Uterus (tissue), 4 donors: ENCODE measurements at places on chromosomes 4 and X.

GRCh38 chr4:172515266-172515879 lies 653.2 kb upstream of the GALNT7 start:
- H3K4me3 ChIP-seq, result no peak overlapping the region
- no peak for DNase-seq
- no peak overlapping the region for H3K27ac ChIP-seq
- H3K4me1 ChIP-seq, result no peaks in the 10 kb centered on the region

DNA sequence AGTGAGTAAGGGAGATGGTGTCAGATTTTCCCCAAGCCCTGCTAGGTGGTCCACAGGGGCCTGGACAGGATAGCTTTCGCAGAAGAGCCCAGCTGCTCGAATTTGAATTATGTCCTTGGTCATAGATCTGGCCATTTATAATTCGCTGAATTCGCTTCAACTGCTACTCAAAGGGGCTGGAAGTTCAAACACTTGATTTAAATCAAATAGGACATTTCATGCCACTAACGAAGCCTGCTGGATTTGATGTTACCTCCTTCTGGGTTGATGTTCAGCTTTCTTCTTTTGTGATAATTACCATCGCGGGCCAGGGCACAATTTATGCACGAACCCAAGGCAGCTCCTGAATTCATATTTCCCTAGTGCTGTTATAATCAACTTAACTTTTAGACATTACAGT lies 67.0 kb downstream of the CLCN4 start:
- no peaks in the 10 kb centered on the region for H3K27me3 ChIP-seq
- no peaks in the 10 kb centered on the region for H3K4me1 ChIP-seq
- H3K36me3 ChIP-seq, result no peaks in the 10 kb centered on the region
- H3K4me3 ChIP-seq, result no peak overlapping the region
- H3K27ac ChIP-seq, result no peak overlapping the region
- DNase-seq, result no peak

DNA sequence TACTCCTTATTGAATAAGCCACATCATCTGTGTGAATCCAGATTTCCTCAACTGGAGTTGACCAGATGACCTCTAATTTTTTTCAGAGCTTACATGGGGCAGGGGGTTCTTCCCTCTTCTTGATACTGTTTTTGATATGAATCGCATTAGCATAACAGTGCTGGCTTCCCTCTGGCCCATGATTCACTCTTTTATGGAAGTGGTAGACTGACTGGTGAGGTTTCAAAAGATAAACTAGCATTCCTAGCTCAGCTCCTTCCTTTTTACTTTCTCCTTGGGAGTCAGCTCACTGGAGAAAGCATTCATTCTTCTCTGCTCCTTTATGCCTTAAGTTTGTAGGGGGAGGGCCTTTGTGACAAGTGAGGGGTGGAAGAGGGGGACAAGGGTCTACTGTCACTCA lies 161.0 kb upstream of the FGF13 start:
- no peaks in the 10 kb centered on the region for H3K27me3 ChIP-seq
- no peak for DNase-seq
- H3K36me3 ChIP-seq, result no peaks in the 10 kb centered on the region
- no peak overlapping the region for H3K27ac ChIP-seq

GRCh38 chr4:175405961-175406360 lies 406.1 kb downstream of the GPM6A start:
- H3K27ac ChIP-seq, result peak overlapping the region; percentile 13
- no peaks in the 10 kb centered on the region for H3K4me1 ChIP-seq
- no peak overlapping the region for H3K4me3 ChIP-seq
- DNase-seq, result no peak
- no peaks in the 10 kb centered on the region for H3K36me3 ChIP-seq

- H3K27ac ChIP-seq, result no peak overlapping the region
- H3K36me3 ChIP-seq, result no peaks in the 10 kb centered on the region
- no peak for DNase-seq
- no peak overlapping the region for H3K4me3 ChIP-seq
Observed at GRCh38 chr4:33255507-33255906, 2535.3 kb downstream of the PCDH7 start.

DNA sequence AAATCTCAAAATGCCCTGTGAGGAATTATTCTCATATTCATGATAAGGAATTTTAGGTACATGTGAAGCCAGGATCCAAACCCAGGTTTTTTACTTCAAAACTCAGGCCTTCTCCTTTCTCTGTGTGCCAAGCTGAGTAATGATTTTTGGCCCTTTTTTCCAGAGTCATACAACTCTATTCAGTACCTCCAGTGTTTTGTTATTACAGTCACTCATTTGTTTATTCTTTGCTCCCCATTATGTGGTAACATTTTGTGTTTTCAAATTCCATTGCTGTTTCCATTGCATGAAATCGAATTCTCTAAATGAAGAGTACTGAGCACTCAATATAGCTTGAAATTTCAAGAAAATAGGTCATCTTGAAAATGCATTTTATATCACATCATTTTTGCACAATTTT lies 315.4 kb downstream of the NR3C2 start:
- H3K27me3 ChIP-seq, result no peaks in the 10 kb centered on the region
- H3K36me3 ChIP-seq, result no peaks in the 10 kb centered on the region
- no peak for DNase-seq
- H3K27ac ChIP-seq, result no peak overlapping the region
- H3K4me3 ChIP-seq, result no peak overlapping the region

GRCh38 chr4:76498550-76498949 lies 63.5 kb downstream of the SHROOM3 start:
- no peaks in the 10 kb centered on the region for H3K36me3 ChIP-seq
- DNase-seq, result no peak
- no peak overlapping the region for H3K27ac ChIP-seq

- no peaks in the 10 kb centered on the region for H3K4me1 ChIP-seq
- no peak for DNase-seq
- H3K36me3 ChIP-seq, result no peaks in the 10 kb centered on the region
- no peaks in the 10 kb centered on the region for H3K27me3 ChIP-seq
- no peak overlapping the region for H3K27ac ChIP-seq
Observed at GRCh38 chr4:181517491-181517890, 725.7 kb upstream of the TENM3 start.

- no peak for DNase-seq
- H3K4me1 ChIP-seq, result no peaks in the 10 kb centered on the region
- no peaks in the 10 kb centered on the region for H3K27me3 ChIP-seq
- H3K36me3 ChIP-seq, result no peaks in the 10 kb centered on the region
- peak overlapping the region; percentile 23 for H3K4me3 ChIP-seq
Observed at GRCh38 chr4:184096561-184097240, 121.0 kb downstream of the ENPP6 start.

DNA sequence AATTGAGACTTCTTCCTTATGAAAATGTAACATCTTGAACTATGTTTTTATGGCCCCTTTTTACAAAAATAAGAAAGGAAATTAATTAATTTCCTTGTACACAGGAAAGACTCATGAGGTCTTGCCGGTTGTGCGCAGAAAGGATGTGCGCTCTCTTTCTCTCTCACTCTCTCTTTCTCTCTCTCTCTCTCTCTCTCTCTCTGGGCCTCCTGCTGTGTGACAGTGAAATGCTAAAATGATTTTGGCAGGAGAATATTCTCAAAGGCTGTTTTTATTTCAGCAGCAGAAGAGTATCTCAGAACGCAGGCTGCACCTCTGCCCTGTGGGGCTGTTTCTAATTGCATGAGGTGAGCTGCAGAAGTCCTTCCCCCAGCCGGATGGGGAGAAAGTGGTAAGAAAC lies 349.0 kb downstream of the MID1IP1 start:
- DNase-seq, result no peak
- H3K27me3 ChIP-seq, result no peaks in the 10 kb centered on the region
- H3K4me1 ChIP-seq, result no peaks in the 10 kb centered on the region

GRCh38 chrX:155169881-155170280 lies 46.4 kb upstream of the VBP1 start:
- H3K36me3 ChIP-seq, result no peaks in the 10 kb centered on the region
- H3K27ac ChIP-seq, result no peak overlapping the region
- no peaks in the 10 kb centered on the region for H3K4me1 ChIP-seq
- no peaks in the 10 kb centered on the region for H3K27me3 ChIP-seq
- no peak overlapping the region for H3K4me3 ChIP-seq
- DNase-seq, result no peak

DNA sequence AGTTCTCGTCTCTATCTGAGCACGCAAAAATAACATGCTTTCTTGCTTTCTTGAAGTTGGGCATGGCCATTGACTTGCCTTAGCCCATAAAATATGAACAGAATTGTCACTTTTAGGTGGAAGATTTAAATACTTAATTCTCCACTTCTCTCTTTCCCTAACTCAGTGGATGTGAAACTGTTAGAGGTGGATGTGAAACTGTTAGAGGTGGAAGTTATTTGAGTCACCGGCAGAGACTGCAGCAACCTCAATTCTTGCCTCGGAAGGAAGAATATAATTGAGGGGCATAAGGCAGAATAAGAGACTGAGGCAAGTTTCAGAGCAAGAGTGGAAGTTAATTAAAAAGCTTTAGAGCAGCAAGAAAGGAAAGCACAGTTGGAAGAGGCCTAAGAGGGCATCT lies 2.8 kb upstream of the PARM1 start:
- no peak for DNase-seq
- no peaks in the 10 kb centered on the region for H3K27me3 ChIP-seq

GRCh38 chr4:116005037-116005805 lies 891.8 kb upstream of the NDST4 start:
- H3K27me3 ChIP-seq, result no peaks in the 10 kb centered on the region
- no peaks in the 10 kb centered on the region for H3K36me3 ChIP-seq
- H3K27ac ChIP-seq, result no peak overlapping the region
- no peak for DNase-seq

DNA sequence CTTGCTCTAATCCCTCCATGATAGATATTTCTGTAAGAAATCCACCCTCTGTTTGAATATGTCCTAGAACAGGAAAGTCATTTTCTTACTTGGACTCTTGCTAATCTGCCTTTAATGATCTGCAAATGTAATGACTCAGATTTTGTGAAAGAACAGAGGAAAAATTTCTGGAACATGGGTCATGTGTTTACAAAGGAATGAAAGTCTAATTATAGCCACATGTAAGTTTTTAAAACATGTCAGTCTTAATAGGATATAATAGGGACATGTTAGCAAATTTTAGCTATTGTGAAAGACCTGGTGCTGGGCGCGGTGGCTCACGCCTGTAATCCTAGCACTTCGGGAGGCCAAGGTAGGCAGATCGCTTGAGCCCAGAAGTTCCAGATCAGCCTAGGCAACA lies 47.6 kb downstream of the GRK4 start:
- no peaks in the 10 kb centered on the region for H3K27me3 ChIP-seq
- no peaks in the 10 kb centered on the region for H3K36me3 ChIP-seq
- DNase-seq, result peak; percentile 28
- no peak overlapping the region for H3K4me3 ChIP-seq

- no peak overlapping the region for H3K27ac ChIP-seq
- DNase-seq, result no peak
- H3K36me3 ChIP-seq, result no peaks in the 10 kb centered on the region
- H3K4me1 ChIP-seq, result no peaks in the 10 kb centered on the region
Observed at GRCh38 chrX:1400742-1401471, 9.0 kb upstream of the SLC25A6 start.

GRCh38 chr4:163988865-163989264 lies 494.4 kb downstream of the TMA16 start:
- no peaks in the 10 kb centered on the region for H3K36me3 ChIP-seq
- H3K27me3 ChIP-seq, result no peaks in the 10 kb centered on the region
- DNase-seq, result no peak
- no peak overlapping the region for H3K4me3 ChIP-seq

DNA sequence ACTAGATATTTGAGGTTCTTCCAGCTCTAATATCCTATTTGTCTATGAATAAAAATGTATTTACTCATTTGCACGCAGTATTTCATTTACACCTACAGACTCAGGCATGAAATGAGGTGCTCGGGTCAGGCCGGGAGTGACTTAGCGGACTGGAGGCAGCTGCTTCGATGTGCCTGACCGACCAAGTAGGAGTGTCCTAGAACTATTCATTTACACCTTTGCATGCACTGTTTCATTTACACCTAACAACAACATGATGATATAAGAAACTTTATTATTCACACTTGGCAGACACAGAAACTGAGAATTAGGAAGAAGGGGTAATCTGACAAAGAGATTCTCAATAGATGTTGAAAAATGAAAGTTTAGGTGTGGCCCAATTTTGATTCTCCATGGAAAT lies 28.7 kb upstream of the FAT1 start:
- H3K4me3 ChIP-seq, result no peak overlapping the region
- H3K36me3 ChIP-seq, result no peaks in the 10 kb centered on the region
- H3K27ac ChIP-seq, result no peak overlapping the region
- H3K27me3 ChIP-seq, result no peaks in the 10 kb centered on the region
- no peak for DNase-seq

GRCh38 chrX:38117485-38117884 lies 103.2 kb downstream of the SRPX start:
- H3K4me3 ChIP-seq, result no peak overlapping the region
- DNase-seq, result no peak
- H3K27me3 ChIP-seq, result no peaks in the 10 kb centered on the region
- H3K4me1 ChIP-seq, result no peaks in the 10 kb centered on the region
- H3K36me3 ChIP-seq, result no peaks in the 10 kb centered on the region

- DNase-seq, result no peak
- H3K36me3 ChIP-seq, result no peaks in the 10 kb centered on the region
- no peak overlapping the region for H3K27ac ChIP-seq
- H3K4me1 ChIP-seq, result no peaks in the 10 kb centered on the region
- no peak overlapping the region for H3K4me3 ChIP-seq
Observed at GRCh38 chrX:42771506-42772335, 6.2 kb downstream of the PPP1R2C start.

DNA sequence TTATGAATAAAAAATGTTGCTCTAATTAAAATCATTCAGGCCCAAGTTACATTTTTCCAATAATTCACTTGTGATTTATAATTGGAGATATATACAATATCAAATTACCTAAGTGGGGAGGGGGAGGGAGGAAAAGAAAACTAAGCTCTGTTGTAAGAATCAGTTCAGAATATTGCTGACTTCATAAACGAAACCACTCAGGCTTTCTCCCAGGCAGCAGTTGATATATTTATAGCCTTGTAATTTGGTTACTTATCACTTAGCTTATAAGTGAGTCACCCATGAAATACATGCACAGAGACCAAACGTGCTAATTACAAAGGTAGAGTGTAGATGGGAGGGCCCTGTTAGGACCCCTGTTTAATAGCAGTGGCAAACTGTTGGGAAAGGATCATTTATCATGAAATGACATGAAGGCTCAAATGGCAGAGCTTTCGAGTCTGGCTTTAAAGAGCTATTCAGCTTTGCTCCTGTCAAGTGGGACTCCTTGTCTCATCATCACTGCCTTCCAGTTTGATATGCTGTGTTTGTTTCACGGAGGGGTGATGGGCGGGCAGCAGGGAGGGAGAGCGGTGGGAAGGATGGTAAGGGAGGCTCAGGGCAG lies 105.6 kb upstream of the PGRMC2 start:
- H3K4me3 ChIP-seq, result no peak overlapping the region
- H3K27ac ChIP-seq, result peak overlapping the region; percentile 69
- H3K4me1 ChIP-seq, result no peaks in the 10 kb centered on the region

GRCh38 chr4:172953896-172954568 lies 214.6 kb upstream of the GALNT7 start:
- no peak overlapping the region for H3K4me3 ChIP-seq
- no peak for DNase-seq
- H3K4me1 ChIP-seq, result peaks cover 4% of the 10 kb centered on the region
- no peaks in the 10 kb centered on the region for H3K27me3 ChIP-seq
- H3K36me3 ChIP-seq, result no peaks in the 10 kb centered on the region

- DNase-seq, result no peak
- no peak overlapping the region for H3K4me3 ChIP-seq
- no peaks in the 10 kb centered on the region for H3K36me3 ChIP-seq
- no peaks in the 10 kb centered on the region for H3K4me1 ChIP-seq
Observed at GRCh38 chr4:7744142-7744804, 195.4 kb downstream of the AFAP1 start.
